Stimulated activated naive CD4-positive, alpha-beta T cell treated with Interleukin-2 at 50 U/mL for 16 hours (primary cell): ENCODE measurements at places on chromosomes 1 and 21.
A peak's percentile ranks its signal among the peaks of the same experiment; 100 is the strongest.

DNA sequence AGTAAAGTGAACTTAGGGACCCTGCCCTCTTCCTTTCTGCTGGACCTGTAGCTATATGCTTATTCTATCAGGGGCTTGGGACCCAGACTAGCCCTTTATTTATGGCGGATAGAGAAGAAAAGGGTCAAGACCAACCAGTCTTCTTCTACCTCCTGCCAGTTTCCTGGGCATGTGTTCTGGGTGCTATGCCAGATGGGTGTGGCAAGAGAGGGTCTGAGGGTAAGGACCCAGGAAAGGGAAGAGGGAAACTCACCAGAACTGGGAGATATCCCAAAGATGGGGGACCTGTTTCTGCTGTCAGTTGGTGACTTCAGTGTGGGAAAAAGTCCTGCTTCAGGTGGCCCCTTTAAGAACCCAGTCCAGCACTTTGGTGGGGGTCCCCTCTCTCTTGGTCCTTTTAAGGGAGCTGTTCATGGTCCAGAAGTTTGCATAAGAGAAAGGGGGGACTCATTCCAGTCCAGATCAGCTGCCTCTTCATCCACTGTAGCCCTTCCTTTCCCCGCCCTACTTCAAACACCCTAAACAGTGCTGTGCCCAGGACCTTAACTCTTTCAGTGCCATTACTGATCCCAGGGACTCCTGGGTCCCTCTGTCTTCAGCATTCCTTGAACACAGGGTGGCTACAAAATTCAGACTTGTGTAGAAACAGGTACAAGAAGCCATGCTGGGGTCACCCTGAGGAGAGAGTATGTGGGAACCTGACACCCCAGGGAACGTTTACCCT lies 18.4 kb downstream of the SSR2 start:
- no peak for DNase-seq

DNA sequence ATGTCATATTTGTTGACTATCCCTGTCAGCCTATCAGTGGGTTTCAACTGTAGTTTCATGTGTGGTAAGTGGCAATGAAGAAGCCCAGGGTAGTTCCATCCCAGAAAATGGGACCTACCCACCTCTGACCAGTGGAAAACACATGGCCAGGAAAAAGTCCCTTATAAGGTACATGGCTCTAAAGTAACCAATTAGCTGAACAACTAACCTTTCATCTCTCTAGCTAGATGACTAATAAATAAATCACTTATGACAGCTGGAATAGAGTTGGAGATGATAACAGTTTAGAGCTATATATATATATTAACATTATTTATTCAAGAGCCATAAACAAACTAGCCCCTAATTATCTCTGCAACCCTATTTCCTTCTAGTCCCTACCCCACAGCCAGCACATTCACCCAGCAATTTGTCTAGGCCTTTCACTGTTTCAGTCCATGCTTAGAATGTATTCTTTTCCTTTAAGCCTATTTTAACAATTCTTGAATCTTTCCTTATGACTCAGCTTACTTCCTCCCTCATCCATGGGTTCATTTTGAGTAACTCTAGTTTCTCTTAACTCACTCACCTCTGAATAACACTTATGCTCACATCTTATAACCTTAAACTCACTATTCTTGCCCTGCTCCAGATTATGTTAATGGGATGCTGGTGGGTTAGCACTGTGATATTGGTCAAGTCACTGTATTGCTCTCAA lies 83.7 kb downstream of the TNFSF18 start:
- DNase-seq = no peak

DNA sequence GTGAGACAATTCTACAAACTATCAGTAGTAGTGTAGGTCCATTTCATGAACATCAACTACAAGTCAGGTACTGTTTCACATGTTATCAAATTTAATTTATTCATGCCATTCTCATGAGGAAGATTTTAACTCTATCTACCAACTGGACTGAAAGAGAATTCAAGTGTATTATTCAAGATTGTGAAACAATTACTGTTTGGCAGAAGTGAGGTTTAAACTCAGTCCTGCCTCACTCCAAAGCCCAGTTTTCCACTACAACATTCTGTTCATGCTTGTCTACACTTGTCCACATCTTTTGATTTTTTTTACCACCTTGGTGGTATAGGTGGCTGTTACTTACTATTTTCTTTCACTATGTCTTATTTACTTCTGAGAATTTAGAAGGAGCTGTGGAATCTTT lies 272.9 kb downstream of the TGFB2 start:
- no peak for DNase-seq

- DNase-seq = no peak
These were observed 15.6 kb downstream of the FCGR2B start for GRCh38 chr1:161678500-161678899.

DNA sequence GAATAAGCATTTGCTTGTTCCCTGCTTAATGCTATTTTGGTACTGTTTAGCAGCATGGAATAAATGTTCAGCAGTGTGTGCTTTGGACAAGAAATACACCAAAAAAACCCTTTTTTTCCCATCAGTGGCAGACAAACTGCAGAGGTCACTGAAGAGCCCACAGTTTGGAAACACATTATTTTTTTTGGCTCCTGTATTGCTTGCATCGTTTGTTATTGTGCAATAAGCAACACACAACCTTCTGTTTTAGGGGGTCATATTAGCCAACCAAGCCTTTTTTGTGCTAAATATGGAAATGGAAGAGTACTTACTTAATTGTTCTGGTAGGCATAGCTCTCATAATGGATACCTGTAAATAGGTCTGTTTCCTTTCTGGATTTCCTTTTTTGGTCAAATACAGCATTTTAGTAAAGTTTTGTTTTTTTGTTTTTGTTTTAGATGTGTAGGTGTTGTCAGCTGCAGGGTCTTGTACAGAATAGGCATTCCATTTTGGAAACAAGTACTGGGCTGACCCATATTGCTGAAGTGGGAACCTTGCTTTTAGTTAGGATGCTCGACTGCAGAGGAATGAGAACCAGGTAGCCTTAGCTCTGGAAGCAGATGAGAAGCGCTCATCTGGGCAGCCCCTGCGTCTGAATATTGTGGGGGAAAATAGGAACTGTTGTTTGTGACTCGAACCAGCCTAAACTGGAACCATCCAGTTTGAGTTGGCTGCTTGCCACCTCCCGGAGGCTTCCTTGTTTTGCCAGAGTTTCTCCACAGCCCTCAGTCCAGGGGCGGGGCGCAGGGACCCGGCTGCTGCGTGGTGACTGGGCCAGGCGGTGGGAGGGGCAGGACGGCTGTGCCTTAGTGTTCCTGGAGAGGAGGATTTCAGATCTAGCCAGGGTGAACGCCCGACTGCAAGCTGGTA lies 38.4 kb downstream of the SPEN start:
- DNase-seq = no peak

DNA sequence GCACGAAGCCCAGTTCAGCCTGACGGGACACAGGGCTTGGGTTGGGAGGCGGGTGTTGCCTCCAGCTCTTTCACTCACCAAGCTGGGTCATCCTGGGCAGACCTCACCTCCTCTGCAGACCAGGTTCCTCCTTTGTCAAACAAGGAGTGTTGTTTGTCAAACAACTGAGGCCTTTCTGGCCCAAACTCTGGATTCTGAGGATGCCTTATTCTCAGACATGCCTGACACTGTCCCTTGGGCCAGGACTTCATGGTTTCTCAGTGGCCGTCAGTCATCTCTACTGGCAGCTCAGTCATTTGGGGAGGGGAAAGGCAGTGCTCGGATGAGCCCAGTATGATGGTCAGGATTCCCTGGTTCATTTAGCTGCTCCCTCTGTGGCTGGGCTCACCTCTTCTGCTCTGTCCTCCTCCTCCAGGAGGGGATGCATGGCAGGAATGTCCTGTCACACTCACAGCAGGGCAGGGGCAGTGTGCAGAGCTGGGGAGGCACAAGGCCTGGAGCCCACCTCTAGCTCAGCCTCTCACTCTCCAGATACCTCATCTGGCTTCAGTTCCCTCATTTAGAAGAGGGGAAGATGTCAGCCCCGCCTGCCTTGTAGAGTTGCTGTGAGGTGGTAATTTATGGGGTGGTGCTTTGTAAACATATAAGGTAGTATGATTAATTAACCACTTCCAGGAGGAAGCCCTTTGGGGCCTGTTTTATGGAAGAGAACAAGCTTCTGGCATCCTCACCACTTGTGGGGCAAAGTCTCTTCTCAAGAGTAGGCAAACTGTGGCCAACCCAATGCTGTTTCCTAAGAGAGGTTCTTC lies 20.6 kb downstream of the SLC2A1 start:
- no peak for DNase-seq

DNA sequence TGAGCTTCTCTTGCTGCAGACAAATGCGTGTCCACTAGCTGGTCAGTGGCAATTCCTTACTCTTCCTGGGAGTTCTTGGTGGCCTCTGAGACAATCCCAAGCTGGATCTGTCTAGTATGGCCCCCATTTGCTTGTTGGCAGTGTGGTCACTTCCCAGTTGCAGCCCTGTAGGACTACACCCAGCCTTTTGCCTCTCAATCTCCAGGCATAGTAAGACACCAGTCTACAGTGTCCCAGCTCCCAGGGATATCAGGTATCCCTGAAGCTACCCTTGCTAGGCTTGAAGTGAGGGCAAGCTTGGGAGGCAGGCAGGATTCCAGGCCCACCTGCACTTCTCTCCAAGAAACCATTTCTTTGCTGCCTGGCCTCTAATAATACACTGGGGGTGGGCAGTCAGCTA lies 316.6 kb downstream of the RYR2 start:
- DNase-seq = no peak

- no peak for DNase-seq
These were observed 4.9 kb downstream of the SLC5A9 start for GRCh38 chr1:48227165-48228013.

- DNase-seq = no peak
These were observed 84.4 kb downstream of the SGIP1 start for GRCh38 chr1:66618390-66618789.

DNA sequence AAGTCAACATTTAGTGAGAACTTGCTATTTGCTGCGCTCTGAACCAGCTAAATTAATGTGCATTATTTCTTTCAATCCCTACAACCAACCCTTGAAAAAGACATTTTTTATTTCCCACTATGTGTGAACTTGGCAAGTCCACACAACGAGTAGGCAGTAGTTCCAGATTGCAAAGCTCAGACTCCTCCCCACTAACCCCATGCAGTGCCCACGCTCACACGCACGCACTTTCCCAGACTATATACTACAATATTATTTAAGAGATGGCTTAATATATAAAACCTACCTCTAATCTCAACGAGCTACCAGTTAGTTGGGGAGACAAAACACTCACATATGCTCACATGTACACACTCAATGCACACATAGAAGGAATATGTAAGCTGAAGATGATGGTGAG lies 671.2 kb downstream of the LMO4 start:
- DNase-seq = no peak

- DNase-seq = no peak
These were observed 50.7 kb upstream of the ST6GALNAC3 start for GRCh38 chr1:76023669-76024435.

DNA sequence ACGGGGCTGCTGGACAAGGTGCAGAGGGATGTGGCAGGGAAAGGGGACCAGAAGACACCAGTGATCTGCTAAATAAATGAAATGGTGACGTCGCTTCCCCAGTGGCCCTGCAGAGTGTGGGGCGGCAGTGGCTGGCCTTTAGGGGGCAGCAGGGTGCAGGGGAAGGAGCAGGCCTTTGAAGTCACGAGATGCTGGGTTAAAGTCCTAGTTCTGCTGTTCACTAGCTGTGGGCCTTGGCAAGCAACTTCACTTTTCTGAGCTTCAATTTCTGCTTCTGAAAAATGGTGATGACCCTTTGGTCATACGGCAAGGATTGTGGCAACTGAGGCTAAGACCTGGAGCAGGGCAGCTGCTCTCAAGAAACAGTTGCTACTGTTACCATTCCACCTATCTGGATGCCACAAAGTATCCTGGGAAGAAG lies 9.2 kb upstream of the GALE start:
- peak; percentile 78 for DNase-seq

- no peak for DNase-seq
These were observed 16.1 kb downstream of the PRR9 start for GRCh38 chr1:153233448-153233847.

DNA sequence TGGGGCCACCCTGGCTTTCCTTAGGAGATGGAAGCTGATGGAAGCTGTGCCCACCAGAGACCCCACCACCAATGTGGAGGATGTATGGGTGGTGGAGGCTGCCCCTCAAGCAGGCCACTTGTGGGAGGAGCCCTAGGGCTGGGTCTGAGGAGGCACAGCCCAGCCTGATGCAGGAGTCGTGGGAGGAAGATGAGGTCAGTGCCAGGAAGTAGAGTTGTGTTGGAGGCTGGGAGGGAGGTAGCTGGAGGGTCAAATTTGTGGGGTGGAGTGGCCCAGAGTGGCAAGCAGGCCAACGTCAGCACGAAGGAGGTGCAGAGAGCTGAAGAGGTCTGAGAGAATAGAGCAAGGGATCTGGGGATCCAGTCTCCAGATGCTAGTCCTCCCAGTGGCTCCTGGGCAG lies 119.0 kb upstream of the USP24 start:
- no peak for DNase-seq

GRCh38 chr1:181100015-181100905 lies 11.8 kb downstream of the IER5 start:
- DNase-seq = peak; percentile 50

DNA sequence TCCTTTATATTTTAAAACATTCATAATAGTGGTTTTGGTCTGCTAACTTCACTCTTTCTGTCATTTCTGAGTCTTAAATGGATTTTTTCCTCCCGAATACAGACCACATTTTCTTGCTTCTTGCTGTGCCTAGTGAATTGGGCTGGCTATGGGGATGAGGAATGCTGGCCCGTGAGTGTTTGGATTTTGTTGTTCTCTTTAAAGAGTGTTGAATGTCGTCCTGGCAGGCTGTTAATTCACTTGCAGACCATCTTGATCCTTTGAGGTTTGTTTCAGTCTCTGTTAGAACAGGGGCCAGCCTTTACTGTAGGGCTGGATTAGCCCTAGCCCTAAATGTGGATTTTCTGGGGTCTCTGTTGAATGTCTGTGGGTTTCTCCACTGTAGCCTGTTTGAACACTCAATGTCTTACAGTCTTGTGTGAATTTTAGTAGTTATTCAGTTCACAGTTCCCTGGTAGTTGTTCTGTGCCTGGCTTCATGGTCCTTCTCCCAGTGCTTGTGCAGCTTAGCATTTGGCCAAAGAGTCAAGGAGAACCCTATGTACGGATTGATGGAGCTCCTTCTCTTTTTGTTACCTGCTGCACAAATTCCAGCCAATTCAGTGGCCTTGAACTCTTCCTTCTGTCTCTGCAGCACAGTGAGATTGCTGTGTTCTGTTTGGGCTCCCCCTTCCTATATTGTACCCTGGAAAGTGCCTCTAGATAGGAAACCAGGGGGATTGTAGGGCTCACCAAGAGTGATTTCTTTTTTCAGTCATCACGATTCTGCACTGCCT lies 95.7 kb downstream of the DYRK1A start:
- no peak for DNase-seq

GRCh38 chr1:96464066-96464465 lies 257.5 kb upstream of the PTBP2 start:
- no peak for DNase-seq

DNA sequence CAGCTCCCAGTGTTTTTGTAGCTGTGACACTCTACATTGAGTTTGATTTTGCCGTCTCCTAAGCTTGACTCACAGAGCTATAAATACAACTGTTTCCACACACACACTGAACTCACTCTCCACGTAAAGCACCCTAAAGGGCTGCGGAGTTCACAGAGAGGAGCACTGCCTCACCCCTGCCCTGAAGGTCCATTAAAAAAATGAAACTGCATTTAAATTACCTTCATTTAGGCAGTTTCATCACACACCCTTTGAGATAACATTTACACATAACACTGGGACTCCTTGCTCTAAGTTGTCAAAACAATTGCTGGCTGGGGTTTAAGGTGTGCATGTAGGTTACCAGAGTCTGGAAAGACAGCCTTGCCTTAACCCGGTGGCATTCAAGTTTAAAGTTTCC lies 137.1 kb upstream of the MAGI3 start:
- no peak for DNase-seq
